Neural crest cell (in vitro differentiated cells): ENCODE measurements at places on chromosomes 5 and 9.

DNA sequence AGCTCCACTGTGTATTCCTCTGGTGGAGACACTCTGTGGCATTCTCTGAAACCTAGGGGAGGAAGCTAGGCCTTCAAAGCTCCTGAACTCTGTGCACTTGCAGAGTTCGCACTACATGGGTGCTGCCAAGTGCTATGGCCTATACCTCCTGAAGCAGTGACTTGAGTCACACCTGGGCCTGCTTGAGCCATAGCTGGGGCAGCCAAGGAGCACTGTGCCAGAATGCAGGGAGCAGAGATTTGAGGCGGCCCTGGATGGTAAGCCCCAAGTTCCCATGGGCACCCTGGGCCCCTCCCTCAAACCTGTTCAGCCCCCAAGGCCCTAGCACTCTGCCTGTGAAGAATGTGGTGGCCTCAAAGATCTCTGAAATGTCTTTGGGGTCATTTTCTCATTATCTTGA, 212.9 kb downstream of the SPATA31A6 start:
- DNase-seq = no peak

GRCh38 chr5:110623874-110624273, 102.6 kb downstream of the TMEM232 start:
- no peak for DNase-seq

DNA sequence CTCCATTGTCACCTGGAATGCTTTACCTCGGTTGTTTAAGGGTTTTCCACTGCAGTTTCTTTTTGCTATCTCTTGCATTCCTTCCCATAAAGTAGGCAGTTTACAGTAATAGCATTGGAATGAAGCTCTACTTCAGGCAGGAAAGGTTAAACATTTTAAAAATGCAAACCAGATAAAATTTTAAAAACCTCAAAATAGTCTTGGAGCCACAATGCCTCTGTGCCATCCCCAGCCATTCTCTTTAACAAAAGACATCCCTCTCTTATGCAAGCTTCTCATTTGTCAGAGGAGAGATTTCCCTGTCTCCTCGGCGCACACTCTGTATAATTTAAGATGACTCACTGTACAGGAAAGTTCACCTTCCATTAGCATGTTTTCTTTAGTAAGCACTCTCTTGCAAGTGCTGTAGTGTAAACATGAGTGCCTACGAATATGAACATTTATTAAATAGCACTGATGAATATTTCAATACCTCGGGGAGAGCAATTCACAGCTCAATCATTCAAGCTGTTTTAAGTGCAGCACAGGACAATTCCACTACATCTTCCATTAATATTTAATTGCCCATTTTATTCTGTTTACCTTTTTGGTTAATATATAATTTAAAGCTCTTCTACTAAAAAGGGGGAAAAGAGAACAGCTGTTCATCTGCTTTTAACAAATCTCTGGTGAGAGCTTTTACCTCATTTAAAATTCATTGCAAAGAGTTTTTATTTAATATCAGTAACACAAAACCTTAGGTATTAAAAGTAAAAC, 343.6 kb downstream of the SPATA31D1 start:
- no peak for DNase-seq

DNA sequence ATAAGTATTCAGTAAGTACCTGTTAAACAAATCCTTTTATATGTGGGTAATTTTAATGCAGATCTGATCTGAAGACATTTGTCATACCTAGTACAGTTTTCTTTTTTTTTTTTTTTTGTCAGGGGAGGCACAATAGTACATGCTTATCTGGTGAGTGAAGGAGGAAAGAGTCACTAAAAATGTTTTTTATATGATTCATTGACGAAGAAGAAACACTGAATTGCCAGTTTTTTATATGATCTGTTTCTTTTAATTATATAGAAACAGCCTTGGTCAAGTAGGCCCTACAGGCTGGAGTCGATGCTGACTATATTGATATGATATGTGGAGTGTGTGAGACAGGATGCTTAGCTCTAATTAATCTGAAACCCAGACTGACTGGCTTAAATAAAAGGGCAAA, 315.2 kb downstream of the PSAT1 start:
- DNase-seq = no peak

DNA sequence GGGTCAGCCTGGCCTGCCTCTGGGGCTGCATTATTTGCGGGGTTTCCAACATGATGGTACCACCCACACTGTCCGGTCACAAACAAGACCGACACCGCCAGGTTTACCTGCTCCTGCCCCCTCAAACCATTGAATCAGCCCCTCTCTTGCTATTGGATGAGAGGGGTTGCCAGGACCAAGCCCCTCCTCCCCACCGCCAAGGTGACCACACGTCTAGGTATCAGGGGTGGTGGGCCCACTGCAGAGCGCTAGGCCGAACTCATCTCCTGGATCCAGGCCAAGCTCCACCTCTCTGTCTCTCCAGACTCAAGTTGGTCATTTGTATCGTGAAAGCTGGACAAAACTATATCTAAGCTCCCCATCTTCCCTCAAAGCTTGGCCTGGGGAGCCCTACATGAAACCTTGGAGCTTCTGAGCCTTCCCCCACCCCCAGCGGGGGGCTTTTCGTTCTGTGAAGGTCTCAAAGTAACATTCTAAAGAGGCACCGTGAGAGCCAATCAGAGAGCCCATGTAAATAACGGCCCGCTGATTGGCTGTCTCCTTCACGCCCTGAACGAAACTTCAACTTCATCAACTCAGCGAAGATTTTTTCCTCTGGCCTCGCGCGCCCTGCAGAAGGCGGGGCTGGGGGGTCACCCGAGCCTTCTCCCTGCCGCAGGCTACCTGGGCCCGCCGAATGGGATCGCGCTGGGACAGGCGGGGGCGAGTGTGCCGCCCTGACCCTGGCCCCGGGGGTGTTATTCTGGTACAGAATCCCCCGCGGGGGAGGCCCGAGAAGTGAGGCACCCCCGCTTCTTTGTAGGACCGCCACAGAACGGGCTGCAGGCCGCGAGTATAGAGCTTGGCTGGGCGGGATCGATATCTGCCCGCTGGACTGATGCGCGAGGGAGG, 49.6 kb upstream of the PSD2 start:
- DNase-seq = peak; percentile 69

GRCh38 chr9:109314011-109314531, 6.8 kb downstream of the EPB41L4B start:
- DNase-seq = no peak

GRCh38 chr5:151154931-151155774, 2.4 kb downstream of the ANXA6 start:
- DNase-seq = no peak

GRCh38 chr5:33049842-33050241, 338.7 kb downstream of the NPR3 start:
- no peak for DNase-seq

DNA sequence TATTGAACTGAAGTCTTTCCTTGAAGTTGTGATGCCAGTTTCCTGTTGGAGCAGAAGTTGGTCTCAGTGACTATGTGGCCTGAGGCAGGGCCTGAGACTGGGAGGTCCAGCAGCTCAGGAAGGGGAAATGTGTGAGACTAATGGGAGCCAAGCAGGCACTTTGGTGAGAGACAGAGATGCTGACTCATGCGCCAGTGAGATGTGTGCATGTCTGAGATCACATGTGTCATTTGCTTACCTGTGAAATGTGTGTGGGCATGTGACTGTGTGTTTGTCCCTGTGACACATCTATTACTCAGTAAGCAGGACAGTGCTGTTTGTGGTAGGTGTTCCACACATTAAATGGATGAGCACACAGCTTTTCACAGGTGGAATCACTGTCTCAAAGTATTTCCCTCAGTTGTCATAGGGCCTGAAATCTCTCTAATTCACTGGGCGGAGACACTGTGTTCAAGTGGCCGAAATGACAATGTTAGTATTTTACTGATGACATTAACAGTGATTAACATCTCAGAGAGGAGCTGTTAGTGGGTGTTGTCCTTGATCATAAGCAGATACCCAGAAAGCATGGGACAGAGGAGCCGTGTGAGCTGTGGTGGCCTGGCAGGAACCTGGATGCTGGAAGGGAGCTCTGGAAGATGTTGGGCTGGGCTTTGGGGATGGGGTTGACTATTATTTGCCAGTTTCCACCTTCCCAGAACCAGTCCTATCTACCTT, 7.4 kb downstream of the NPR2 start:
- DNase-seq = no peak

DNA sequence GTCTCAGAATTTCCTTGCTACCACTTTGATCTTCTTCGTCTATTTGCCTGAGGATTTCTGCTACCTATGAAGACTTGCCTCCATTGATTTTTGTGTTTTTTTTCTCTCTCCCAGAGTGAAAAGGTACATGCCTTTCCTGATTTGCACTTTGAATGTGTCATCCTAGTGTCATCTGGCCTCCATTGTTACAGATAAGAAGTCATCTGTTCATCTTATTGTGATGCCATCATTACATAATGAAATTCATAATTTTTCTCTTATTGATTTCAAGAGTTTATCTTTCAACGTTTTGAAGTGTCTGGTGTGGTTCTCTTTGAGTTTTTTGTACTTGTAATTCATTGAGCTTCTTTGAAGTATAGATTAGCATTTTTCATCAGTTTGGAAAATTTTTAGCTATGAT, 144.8 kb downstream of the SH3GL2 start:
- DNase-seq = no peak

DNA sequence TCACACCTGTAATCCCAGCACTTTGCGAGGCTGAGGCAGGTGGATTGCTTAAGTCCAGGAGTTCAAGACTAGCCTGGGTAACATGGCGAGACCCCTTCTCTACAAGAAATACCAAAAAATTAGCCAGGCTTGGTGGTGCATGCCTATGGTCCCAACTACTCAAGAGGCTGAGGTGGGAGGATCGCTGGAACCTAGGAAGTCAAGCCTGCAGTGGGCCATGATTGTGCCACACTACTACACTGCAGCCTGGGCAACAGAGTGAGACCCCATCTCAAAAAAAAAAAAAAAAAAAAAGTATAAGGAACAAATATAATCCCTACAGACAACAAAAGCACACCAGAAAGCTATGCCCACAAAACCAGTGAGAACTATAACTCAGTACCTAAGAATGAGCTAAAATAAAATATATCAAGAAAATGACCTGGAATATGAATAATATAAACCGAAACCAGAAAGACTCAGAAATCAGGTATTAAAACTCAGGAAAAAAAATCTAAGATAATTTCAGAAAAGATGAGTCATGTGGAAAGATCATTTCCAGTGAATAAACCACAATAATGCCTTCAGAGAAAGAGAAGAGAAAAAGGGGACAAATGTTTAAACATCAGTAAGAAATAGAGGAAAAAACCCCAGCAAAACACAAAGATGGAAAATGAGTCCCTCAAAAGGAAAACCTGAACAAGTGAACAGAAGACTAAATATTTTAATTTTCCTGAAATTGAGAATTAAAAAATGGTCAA, 57.4 kb downstream of the GOLPH3 start:
- no peak for DNase-seq

DNA sequence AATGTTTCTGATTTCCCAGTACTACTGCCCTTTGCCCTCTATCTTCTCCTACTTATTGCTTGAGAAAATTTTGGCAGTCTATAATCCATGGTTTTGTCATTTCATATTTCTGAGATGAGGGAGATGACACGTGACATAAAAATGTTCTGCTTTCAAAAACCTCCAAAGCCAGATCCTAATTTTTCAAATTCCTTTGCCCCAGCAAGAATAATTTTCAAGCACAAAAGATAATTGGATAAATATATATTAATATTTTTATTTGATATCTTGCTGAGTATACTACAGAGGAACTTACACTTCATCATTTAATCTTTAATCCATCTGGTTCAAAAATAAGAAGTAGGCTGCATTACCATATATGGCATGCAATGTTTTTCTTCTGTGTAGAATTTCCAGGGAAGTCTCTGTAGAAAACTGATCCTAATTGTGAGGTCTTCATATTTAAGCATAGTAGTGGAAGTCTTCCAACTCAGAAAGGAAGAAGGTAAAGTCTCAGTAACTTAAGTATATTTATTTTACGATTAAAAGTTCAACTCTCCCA, 1738.8 kb downstream of the EFNA5 start:
- no peak for DNase-seq

- DNase-seq = no peak
Observed at GRCh38 chr5:54965806-54966205, 19.6 kb downstream of the ESM1 start.

GRCh38 chr9:10062629-10063395, 550.0 kb downstream of the PTPRD start:
- DNase-seq = no peak

GRCh38 chr5:2536632-2537377, 214.7 kb downstream of the IRX2 start:
- peak; percentile 25 for DNase-seq

DNA sequence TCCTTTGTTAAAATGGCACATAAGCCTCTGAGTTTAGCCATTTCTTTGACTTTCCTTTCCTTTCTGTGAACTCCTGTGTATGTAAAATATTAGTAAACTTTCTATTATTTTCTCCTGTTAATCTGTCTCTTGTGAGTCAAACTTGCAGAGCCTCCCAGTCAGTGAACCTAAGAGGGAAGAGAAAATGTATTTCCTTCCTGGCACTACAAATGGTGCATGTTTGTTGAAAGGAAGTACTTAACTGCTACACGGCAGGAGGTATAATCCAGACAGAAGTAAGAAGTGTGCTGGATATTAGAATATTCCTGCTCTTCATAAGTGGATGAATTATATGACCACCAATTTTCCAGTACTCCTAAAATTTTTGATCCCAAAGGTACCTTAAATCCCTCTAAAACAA, 23.0 kb downstream of the CTSL start:
- DNase-seq = no peak

DNA sequence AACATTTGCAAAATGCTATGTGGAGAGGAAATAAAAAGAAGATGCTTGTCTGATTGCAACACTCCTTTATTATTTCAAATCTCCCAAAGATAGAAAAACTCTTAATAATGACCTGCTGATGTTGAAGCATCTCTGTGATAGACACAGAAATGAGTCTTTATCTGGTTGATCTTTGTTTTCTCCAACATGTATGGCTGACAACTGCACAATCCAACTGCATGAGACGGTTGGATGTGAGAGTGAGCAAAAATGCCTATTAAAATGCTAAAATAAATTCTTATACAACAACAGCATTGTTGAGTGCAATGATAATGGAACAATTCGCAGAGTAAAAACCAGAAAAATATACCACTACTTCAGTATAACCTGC, 7.5 kb upstream of the IZUMO3 start:
- no peak for DNase-seq

DNA sequence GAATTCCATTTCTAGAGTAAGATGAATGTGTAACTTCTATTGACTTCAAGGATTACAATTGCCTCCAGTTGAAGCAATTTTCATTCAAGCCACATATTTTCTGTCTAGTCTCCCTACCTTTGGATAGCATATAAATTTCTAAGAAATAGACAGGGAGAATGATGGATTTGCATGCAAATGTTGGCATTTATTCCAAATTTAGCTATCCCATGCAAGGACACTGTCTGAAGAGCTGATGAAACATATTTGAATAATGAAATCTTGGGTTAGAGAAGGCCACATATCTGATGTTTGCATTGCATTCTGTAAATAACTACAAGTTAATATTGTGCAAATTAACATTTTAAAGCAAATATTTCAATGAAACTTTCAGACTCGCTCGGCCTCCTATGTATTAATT, 36.0 kb upstream of the NAA35 start:
- no peak for DNase-seq
